ENCODE measurements at places on chromosomes 1 and 21.

- DNase-seq, result no peak
Measured at GRCh38 chr1:200707116-200707515, 31.6 kb upstream of the CAMSAP2 start.

- DNase-seq, result no peak
Measured at GRCh38 chr1:236639686-236640085, 35.4 kb upstream of the HEATR1 start.

DNA sequence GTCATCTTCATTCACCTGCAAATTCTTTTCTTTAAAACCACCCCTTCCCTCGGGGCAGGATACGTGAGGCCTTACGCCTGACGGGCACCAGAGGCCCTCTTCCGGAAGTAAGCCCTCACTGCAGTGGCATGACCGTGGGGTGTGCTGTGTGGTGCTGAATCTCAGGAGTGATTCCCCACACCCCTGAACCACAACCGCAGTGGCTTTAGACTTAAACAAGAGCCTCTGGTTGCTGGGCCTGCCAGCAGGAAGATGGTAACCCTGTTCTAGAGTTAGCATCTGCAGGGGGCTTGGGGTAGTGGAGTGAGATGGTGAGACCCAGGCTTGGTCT is 12.1 kb downstream of the BSND start:
- no peak for DNase-seq

- no peak for DNase-seq
Measured at GRCh38 chr21:26914557-26914956, 52.3 kb downstream of the ADAMTS5 start.

DNA sequence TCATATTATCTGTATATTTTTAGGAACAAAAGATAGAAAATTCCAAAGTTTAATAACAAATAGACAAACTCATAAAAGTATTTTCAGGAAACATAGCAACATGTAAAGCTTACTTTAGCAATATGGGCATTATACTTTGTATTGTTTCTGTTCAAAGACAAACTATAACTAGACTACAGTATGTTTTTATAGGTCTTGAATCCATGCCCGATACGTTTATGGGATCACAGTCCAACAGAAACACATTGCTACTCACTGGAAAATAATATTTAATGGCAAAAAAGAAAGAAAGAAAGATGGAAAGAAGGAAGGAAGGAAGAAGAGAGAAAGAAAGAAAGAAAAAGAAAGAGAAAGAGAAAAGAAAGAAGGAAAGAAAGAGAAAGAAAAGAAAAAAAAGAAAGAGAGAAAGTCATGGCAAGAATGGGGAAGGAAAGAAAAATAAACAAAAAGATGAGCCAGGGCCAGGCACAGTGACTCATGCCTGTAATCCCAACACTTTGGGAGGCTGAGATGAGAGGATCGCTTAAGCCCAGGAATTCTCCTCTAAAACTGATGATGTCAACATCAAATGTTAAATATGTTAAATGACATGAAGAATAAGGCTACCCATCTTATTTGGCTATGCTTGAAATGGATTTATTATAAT is 32.7 kb downstream of the TM2D1 start:
- DNase-seq, result peak; percentile 29

GRCh38 chr1:173917635-173918493 is 737 bp upstream of the SERPINC1 start:
- no peak for DNase-seq

- no peak for DNase-seq
Measured at GRCh38 chr1:68049941-68050878, at the start of gene DIRAS3. Gene DIRAS3 (minus strand): TSS chr1:68050627. CDS start chr1:68047297, 3,330 bp downstream.

DNA sequence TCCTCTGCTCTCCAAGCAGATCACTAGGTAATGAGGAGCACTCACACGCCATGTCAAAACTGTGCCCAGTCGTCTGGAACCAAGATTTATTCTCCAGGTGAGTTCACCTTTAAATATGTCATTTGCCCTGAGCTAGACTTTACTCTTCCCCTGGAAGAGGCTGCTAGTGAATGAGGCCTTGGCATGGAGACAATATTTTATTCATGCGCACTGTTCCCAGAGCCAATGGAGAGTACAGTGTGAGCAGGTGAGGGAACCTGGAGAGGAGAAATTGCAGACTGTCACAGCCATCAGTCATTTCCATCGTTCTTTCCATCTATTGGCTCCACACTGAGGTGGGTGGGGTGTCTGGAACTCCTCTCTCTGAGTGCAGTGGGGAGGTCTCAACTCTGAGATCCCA is 333.6 kb downstream of the KCNH1 start:
- no peak for DNase-seq

GRCh38 chr1:24189528-24189927 is 2.4 kb upstream of the IFNLR1 start:
- no peak for DNase-seq

- no peak for DNase-seq
Measured at GRCh38 chr21:15549671-15550070, 180.1 kb upstream of the USP25 start.

- no peak for DNase-seq
Measured at GRCh38 chr21:37742532-37742931, 173.7 kb downstream of the KCNJ6 start.

DNA sequence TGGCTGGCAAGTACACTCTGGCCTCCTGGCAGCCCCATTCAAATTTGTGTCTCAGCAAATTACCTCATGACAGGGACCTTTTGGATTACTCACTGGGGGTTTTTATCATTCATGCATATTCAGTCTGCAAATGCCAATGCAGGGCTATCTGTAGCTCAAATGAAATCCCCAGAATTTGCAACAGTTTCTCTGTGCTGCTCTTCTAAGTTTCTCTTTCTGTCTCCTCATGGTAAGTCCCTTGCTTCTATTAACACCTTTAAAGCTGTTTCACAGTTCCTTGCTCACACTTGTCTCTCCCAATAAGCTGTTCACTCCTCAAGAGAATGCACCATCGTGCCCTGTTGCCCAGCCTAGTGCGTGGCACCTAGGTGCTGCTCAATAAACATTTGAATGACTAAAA is 3.3 kb upstream of the FAM78B start:
- no peak for DNase-seq

- DNase-seq, result no peak
Measured at GRCh38 chr1:157291083-157291482, 152.9 kb upstream of the ETV3 start.

DNA sequence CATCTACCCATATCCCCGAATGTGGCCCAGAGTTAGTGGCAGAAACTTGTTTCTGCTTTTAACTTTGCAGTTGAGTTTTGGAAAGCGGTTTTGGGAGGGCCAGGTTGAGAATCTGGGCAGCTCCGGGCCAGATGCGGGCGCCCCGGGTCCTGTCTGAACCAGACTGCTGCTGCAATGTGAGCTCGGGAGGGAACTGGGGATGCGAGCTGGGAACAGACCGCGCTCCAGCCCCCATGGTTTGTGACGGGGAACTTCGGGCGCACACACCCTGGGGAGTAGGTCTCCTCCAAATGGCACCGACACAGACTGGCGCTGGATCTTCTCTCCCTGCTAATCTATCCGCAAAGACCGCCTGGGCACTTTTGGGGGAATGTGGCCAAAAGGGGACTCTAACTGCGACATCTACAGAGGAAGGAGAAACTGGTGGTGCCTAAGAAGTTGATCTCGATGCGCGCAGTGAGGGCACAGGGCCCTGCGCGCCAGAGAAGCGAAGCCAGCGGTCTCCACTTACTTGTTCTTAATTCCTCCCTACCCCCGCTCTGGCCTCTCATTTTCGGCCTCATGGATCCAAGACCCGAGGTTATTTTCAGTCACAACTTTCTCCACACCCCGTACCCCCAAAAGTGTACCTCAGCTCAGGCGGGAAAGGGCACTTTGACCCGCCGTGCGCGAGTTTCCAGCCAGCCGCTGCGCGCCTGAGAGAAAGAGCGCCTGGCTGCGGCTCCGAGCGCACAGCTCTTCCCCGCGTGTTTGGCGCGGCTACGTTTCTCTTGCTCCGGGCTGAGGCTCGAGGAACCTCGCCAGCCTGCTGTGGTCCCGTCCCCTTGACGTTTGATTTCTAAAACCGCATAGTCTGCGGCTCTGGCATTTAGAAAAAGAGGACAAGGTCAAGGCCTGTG is 411.0 kb upstream of the ESRRG start:
- no peak for DNase-seq

- no peak for DNase-seq
Measured at GRCh38 chr1:14535619-14536355, 62.7 kb upstream of the KAZN start.

GRCh38 chr1:192739476-192740184 is 69.2 kb upstream of the RGS2 start:
- DNase-seq, result no peak

DNA sequence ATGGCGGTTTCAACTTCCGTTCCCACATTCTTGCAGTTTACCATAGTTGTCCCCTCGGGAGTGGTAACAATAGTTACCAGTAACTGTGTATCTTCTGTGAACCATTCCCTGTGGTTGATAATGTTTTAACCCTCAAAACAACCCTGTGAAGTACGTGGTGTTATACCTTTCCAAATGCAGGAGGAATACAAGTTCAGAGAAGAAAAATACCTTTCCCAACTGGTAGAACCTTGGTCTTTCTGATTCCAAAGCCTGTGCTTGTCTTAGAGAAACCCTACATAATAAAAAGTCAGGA is 789 bp downstream of the BTF3L4 start:
- DNase-seq, result no peak

GRCh38 chr1:186094172-186094571 is 280.9 kb downstream of the TPR start:
- no peak for DNase-seq

- no peak for DNase-seq
Measured at GRCh38 chr1:212928323-212929291, 21.7 kb upstream of the VASH2 start.

GRCh38 chr1:206769304-206769731 is 1.3 kb upstream of the IL19 start:
- DNase-seq, result no peak

GRCh38 chr1:171717062-171717718 is 24.7 kb downstream of the VAMP4 start:
- DNase-seq, result no peak

DNA sequence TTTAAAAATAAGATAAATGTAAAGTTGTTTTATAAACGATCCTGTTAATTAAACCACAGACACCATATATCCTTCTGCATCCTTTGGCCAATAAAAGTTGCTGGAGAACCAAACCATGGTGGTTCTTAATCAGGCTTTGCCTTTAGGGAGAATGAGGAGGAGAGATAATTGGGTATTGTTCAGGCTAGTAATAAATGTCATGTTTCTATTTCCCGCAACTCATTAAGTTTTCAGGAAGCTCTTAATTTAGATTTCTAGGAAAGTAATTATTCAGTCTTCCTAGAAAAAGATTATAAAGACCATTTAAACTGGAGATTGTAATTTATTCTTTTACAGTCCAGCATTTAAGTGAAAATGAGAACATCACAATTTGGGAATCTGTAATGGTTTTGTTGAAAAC is 34.5 kb downstream of the RAB4A start:
- no peak for DNase-seq

DNA sequence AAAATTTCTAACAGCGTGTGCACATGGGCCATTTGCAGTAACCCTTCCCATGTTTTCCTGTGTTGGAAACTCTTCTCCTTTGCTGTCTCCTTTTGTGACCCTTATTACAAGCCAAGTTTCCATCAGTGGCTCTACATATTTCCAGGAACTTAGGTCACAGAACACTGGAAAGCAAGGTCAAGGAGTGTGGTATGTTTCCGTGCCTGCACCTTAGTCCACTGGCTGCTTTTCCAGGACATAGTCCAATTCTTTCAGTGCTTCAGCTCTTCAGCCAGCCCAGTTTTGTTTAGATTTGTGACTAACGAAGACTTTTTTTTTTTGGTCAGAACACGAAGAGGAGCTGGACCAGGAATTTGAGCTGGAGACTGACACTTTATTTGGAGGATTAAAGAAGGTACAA is 33.8 kb downstream of the HHAT start:
- no peak for DNase-seq

DNA sequence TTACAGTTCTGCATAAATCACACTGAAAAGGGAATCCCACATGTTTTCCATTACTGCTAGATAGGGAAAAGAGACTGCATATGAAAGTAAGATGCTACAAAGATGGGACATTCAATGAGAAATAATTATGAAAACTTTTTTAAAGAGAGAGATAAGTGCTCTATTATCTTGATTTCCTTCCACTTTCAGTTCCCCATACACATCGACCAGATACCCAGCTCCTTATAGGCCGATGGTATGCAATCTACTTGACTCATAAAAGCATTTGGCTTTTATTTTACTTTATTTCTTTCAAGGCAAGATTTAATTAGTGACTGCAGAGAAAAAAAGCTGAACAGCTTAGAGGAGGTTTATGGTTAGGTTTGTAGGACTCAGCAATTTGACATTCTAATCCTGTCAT is 13.1 kb downstream of the BRINP2 start:
- no peak for DNase-seq

GRCh38 chr1:232016616-232017015 is 390.0 kb downstream of the DISC1 start:
- DNase-seq, result no peak

DNA sequence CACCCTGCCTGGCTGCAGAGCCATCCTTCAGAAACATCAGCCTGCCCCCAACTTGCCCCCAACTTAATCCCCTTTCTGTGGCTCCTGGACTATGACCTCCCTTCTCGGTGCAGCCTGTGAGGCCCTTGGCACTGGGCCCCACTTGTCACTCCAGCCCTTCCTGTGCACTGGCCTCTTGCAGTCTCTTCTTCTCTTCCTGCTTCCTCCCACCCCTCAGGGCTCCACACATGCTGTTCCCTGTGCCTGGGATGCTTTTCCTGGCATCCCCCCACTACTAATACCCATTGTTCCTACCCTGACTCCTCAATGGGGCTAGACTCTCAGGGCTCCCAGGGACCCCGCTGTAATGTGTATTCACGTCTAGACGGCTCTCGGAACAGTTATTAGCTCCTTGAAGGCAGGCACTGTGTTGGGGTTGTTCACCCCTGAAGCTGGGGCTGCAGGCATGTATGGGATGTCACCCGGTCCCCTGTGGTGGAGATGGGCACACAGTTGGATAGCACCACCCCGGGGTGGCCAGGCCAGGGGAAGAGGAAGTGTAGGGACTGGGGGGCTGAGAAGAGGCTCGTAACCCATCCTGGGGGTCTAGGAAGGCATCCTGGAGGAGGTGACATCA is 4.5 kb downstream of the LDLRAD1 start:
- no peak for DNase-seq

DNA sequence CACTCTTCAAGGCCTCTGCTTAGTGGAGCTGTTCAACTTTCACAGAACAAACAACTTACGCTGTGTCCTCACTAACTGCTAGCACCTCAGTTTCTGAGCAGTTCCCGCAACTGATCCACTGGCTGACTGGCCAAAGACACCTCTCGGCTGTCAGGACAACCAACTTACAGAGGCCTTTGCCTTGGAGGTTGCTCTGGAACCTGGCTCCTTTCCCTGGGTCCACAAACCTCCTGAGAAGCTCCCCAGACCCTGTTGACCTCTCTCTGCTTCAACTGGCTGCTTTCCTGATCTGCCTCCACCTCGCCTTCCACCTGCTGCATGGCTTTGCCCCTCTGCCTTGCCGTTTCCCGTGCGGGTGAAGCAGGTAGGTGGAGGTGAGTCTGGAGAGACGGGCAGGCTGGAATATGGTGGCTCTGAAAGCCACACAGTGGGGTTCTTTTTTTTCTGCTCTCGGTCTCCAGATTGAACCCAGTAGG is 13.0 kb downstream of the BTBD19 start:
- no peak for DNase-seq

- DNase-seq, result no peak
Measured at GRCh38 chr1:172549621-172550280, 16.8 kb downstream of the SUCO start.

Measured in NCI-H460 (cell line).